ENCODE measurements at places on chromosomes 4 and X.

DNA sequence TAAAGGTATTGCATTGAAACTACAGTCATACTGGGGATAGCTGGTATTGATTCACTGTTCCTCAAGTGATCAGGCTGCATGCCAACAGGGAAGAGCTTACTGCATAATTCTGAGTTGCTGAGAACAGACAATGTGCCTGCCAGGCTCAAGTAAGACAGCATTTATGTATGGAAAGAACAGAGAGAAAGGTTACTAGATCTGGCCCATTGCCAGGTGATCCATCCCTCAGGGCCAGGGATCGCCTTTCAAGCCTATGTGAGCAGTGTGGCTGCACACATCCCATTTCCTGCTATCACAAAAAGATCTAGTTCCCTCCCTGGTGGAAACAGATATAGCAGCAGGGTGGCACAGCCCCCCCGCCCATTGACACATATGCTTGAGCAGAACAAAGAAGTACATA is 254.0 kb downstream of the TMA16 start:
- DNase-seq: no peak

DNA sequence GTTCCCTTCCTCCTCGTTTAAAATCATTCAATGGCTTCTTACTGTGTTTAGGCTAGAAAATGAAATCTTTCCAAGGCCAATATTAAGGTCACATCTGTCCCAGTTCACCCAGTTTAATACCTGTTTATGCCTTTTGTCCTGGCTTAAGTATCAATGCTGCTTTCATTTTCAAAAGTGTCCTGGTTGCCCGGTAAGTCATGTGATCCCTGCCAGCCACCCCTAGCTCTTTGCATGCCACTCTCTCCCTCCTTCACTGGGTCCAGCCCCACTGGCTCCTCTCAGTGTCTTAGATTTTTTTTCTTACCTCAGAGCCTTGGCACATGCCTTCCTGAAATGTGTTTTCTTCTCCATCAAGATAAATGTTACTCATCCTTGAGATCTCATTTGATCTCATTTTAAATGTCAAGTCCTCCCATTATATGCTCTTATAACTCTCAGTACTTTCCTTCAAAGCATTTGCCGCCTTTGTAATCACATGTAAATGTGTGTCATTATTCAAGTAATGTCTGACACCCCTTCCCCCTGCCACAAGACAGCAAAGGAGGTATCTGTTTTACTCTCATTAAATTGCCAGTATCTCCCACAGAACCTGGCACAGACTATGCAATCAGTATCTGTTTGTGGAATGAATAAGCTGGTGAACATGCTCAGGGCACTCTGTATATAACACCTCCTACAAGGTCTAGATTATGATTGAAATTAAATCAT is 472.5 kb upstream of the RPS6KA3 start:
- no peak for DNase-seq

- DNase-seq: no peak
Observed at GRCh38 chr4:113607998-113608397, 153.5 kb downstream of the CAMK2D start.

GRCh38 chr4:42588909-42589308 is 68.0 kb downstream of the ATP8A1 start:
- no peak for DNase-seq

- DNase-seq: no peak
Observed at GRCh38 chr4:113322736-113323135, 273.3 kb downstream of the ANK2 start.

- no peak for DNase-seq
Observed at GRCh38 chr4:153346563-153346962, 2.1 kb downstream of the MND1 start.

- DNase-seq: no peak
Observed at GRCh38 chr4:64781737-64782326, 372.6 kb upstream of the TECRL start.

DNA sequence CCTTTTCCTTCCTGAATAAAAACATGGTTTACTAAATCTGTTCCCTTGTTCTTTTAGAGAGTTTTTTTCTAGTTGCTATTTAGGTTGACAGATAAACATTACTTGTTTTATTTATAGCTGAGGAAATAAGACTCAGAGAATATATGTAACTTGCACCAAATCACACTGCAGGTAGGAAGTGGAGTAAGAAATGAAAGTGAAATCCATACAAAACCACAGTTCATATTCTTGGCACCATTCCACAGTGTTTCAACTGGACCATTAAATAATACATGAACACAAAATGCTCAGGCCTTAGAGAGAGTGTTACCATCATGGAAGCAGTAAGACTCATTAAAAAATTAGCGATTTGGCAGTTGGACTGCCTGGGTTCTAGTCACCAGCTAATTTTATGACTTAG is 326.9 kb upstream of the SLIT2 start:
- DNase-seq: no peak

GRCh38 chrX:22952010-22952409 is 47.8 kb upstream of the DDX53 start:
- DNase-seq: no peak

- no peak for DNase-seq
Observed at GRCh38 chr4:6292376-6293096, 22.9 kb downstream of the WFS1 start.

DNA sequence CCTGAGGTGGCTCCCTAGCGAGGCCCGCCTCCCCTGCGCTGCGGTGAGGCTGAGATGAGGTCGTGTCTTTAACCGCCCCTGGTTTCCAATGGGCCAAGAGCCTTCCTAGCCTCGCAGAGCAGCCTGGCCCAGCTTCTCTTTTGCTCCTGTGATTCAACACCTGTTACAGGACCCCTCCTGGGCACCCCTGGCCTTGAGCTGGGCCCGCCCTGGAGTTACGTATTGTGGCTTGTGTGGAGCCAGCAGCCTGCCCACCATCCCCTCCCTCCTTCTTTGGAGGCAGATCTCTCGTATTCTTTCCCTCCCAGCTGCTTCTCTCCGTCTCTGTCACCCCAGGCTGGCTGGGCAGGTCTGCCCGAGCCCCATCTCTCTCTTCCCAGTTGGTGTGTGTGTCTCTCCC is 19.3 kb upstream of the UBA1 start:
- no peak for DNase-seq

DNA sequence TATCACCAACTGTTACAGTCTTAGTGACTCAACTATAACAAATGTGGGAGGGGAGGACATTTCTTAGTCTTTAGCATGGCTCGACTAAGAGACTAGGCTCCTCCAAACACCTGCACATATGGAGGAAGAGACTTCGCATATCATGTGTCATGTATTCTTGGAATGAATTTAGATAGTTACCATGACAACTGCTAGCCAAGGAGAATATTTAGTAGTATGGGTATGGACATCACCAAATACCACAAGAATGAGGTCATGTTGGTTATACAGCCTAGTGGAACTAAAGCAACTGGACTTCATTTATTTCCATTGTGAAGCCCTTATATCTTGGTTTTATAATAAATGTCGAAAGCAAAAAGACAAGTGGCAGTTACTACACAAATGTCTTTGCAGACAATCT is 512.3 kb downstream of the CFAP47 start:
- no peak for DNase-seq

DNA sequence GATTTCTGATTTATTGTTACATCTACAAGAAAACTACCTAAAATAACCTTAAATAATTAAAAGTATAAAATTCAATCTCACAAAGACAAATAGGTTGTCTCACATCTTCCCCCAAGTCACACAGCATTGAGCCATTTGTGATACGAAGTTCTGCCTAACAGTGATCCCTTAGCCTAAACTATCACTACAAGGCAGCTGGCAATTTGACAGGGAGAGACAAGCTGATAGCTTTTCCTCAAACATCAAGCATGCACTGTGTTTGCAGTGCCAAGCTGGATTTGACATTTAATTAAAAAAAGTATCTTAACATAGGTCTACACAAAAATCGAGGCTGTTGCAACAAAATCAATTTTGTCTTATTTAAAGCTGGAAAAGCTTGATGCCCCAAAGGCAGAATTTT is 464.7 kb upstream of the TRAM1L1 start:
- no peak for DNase-seq

DNA sequence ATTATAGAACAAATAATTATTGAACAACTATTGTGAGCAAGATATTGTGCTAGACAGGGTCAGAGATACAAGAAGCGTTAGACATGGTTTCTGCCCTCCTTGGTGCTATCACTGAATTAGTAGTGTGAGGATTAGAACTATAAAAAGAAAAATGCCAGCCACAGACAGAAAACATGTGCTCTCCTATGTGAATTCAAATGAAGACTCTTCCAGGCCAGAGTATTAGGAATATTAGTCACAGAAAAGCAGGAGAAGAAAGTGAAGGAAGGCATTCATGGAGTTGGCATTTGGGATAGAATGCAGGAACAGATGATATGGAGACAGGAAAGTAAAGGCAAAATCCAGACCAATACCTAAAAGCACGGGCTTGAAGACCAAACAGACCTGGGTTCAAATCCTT is 179.6 kb upstream of the TENM3 start:
- DNase-seq: no peak

- no peak for DNase-seq
Observed at GRCh38 chr4:88742561-88742960, 44.9 kb upstream of the NAP1L5 start.

- no peak for DNase-seq
Observed at GRCh38 chr4:74315376-74315775, 7.1 kb downstream of the EPGN start.

GRCh38 chr4:130424211-130424610 is 1328.3 kb downstream of the C4orf33 start:
- DNase-seq: no peak

DNA sequence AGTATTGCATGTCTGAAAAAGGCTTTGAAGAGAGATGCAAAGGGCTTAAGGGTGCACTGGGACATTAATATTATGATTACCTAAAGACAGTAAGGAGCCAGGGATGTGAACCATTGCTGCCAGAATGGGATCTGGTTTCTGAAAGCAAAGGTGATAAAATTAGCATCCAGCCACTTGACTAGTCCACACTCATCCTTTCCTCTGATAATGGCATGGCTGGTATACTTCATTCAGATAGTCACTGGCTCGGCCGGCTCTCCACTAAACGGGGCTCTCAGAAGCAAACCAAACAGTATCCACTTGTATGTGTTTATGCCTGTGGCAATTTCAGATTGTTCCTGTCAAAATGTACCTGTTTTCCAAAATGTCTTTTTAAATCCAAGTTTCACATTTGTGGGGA is 46.4 kb downstream of the MAMLD1 start:
- DNase-seq: no peak

GRCh38 chr4:176436293-176436973 is 116.7 kb downstream of the SPCS3 start:
- no peak for DNase-seq

GRCh38 chr4:95289028-95289634 is 259.6 kb downstream of the UNC5C start:
- DNase-seq: no peak

DNA sequence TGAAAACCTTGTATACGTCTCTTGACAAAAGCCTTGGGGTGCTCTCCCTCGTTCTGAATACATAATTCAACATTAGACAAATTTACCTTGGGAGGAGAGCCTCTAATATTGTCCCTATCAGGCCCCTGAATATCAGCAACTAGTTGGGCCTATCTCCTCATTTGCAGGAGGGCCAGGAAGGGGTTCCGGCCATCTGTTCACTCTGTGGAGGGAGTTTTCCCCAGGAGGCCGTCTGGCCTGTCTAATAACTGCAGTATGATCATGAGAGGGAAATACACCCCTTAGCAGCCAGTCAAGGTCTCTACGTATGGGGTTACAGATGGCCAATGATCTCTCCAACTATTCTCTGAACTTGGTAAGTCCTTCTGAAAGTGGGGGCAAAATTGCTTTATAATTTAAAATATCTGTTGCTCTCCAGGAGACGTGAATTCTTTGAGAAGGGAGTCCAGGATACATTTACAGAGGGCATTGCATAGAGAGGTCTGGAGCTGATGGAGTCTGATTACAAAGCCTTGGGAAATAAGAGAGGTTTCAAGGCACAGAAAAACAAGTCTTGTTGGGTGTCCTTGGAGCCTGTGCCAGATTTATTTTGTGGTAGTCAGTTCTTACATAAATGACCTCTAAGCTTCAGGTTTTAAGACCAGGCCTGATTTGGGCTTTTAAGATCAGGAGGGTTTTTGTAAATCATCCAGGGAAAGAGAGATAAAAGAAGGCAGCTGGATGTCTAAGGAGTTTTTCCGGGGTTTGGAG is 48.2 kb upstream of the UXT start:
- no peak for DNase-seq

DNA sequence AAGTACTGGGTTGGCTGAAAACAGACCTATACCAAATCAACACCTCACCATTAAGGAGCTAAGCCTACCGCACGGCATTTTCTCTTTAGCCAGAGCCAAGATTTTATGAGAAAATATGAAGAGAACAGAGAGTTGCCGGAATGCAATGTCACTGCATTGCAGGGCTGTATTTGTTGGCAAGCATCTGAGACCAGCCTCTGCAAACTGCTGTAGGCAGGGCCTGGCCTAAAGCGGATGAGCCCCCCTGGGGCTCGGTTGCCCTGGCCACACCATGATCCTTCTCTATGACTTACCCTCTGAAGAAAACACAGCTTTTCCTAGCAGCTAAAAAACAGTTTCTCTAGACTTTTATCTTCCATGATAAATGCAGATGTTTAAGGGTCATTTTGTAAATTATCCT is 120.5 kb upstream of the SORBS2 start:
- DNase-seq: no peak

DNA sequence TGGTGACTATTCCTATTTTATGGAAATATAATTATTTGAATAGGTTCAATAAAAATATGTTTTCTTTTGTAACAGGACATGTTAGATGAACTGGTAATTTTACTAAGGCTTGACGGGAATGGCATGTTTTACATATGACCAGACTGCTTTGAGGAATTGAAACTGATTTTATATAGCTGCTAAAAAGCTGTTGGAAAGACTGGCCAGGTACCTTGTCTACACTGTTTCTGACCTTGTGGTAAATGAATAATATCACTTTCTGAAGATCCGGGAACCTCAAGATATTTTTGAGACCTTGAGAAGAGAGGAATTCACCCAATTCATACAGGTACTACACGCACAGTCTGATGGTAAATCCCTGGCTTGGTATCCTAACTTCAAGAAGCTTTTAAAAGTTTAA is 42.1 kb upstream of the USP46 start:
- no peak for DNase-seq

DNA sequence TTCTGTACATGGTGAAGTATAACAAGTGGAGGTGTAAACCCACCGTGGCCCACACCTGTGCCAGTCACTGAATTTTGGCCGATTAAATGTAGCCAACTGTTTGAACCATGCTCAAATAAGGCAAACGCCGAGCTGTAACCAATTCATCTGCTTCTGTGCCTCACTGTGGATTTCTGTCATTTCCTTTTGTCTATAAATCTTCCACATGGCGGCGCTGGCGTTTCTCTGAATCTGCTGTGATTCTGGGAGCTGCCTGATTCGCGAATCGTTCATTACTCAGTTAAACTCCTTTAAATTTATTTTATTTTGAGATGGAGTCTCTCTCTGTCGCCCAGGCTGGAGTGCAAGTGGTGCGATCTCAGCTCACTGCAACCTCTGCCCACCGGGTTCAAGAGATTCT is 19.2 kb downstream of the SUPT20HL2 start:
- DNase-seq: no peak

GRCh38 chr4:110970642-110971041 is 347.8 kb upstream of the PITX2 start:
- DNase-seq: no peak

GRCh38 chr4:63020661-63021060 is 1388.6 kb downstream of the TECRL start:
- DNase-seq: no peak

GRCh38 chr4:25563071-25563564 is 92.5 kb upstream of the SLC34A2 start:
- DNase-seq: no peak

- DNase-seq: no peak
Observed at GRCh38 chr4:14400307-14400706, 602.0 kb upstream of the CPEB2 start.

- DNase-seq: no peak
Observed at GRCh38 chr4:10061650-10062415, 40.5 kb upstream of the SLC2A9 start.

Measured in stimulated activated CD4-positive, alpha-beta T cell treated with anti-CD3 and anti-CD28 coated beads, Interleukin-1b, Interleukin-23, amount 100 ng/mL, for 1 hour (primary cell).